Astrocyte of the hippocampus (primary cell): ENCODE measurements at places on chromosomes 2 and 18.

GRCh38 chr18:26545335-26546123, 2.8 kb downstream of the KCTD1 start:
- no peak for DNase-seq

DNA sequence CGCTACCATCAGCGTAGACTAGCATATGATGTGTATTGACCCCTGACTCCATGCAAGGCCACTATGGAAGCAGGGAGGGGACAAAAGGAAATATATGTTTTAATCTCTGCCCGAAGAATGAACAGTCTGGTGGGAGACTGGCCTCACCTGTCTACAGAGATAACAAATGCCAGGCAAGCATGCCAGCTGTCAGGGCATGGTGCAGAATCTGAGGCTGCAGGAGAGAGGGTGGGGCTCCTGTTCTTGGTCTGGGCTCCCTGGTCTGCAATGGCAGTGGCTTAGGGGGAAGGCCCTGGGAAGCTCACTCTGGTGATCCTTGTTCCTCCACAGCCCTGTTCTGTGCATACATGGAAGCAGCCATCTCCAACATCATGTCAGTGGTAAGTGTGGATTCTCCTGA, 27.5 kb downstream of the SLC14A2 start:
- no peak for DNase-seq

- no peak for DNase-seq
These were observed 208.2 kb downstream of the CCDC178 start for GRCh38 chr18:33232318-33232626.

GRCh38 chr18:79378536-79379250, 17.0 kb upstream of the NFATC1 start:
- DNase-seq, result peak; percentile 91

DNA sequence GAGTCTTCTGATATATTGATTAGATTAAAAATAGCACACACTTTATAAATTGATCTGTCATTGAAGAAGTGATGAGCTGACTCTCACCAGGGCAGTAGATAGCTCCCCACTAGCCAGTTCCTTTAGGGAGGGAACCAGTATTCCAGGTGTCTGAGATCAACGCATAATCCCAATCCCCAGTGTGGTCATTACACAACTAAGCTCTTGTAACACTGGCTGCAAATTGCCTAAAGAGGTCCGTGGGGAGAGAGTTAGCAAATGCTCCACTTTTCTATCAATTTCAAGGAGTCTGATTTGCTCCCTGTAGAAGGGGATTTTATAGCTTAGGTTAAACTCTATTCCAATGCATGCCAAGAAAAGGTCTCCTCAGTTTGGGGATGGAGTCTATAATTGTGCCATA, 7.7 kb downstream of the SLC14A1 start:
- DNase-seq, result no peak

DNA sequence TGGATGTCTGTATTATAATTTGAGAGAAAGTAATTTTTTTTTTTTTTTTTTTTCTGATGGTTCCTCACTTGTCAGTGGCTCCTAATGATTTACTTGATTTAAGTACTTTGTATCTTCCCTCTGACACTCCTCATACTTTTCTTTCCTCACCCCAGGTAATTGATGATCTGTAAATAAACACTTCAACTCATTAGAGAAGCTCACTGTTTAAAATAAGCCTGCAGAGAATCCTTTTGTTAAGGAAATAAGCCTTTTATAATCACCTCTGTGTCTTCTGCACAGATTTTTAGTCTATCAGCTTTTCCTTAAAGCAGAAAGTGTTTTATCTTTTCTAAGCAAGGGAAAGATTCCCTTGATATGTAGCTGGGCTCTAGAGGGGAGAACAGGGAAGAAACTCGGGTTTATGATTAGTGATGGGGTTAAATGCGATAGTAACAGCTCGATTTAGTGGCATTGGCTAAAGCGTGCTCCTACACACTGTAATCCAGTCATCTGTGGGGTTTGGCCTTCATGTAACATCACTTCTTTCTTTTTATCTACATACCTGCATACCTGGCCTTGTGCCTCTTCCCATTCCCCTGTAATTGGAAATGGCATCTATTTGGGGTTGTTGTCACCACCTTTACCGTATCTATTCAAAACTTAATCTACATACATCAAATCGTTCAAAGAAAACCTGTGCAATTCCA, 60.1 kb upstream of the LRRTM1 start:
- no peak for DNase-seq

DNA sequence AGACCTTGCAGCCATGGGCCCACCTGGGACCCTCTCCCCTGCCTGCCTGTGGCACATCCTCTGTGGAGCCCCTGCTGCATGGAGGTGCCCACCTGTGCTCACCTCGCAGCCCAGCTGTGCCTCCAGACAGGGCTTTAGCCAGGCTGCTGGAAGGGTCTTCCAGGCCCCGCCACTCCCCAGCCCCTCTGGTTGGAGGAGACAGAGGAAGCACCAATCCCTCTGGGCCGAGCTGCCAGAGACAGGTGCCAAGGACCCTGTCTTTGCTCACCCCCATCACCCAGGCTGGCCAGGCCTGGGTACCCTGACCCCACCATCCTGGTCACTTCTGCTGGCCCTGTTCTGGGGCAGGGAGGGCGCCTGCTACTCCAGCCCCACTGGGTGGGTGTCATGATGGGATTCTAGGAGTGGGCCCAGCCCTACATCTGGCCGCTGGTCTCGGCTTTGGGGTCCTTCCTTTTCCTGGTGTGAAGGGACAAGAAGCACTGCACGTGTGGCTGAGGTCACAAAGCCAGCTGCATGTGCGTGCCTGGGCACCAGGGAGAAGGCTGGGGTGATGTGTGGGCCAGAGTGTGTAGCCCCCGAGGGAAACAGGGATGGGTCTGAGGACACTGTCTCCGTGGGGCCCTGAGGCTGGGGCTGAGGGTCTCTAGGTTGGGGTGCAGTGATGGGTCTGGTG, 9.3 kb upstream of the NEU4 start:
- DNase-seq, result no peak

DNA sequence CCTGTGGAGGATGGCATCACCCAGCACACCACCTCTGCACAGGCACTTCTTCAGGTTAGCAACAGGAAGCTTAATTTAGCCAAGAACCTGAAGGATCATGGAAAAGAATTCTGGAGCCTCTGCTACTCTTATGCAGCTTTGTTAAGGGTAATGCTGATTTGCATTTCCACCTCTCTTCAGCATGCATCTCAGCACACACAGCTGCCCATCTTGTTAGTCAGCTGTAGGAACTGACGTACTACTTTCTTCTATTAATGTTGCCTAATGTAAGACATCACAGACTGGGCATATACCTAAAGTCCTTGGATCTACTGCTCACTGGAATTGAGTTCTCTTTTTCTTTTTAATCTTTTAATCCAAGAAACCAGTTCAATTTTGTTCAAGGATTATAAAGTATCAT, 181.0 kb downstream of the SPP2 start:
- peak; percentile 35 for DNase-seq

GRCh38 chr2:113084249-113085000, 16.7 kb downstream of the IL1F10 start:
- DNase-seq, result no peak

DNA sequence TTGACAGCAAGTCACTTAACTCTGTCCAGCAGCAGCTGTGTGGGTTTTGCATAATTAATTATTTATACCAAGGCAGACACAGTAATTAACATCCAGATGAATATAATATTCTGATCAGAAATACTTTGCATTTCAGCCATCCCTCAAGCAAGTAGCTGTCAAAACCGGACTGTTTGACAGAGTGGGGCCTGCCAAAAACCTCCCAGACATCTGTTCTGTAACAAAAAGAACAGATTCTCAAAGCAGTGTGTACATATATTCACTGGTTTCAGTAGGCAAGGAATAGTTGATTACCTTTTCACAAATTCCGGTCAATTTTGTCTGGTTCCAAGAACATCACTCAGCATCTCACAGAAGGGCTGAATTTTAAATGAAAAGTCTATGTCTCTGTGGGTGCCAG, 291.6 kb downstream of the CMPK2 start:
- no peak for DNase-seq

- no peak for DNase-seq
These were observed 54.7 kb upstream of the HK2 start for GRCh38 chr2:74779265-74779558.

DNA sequence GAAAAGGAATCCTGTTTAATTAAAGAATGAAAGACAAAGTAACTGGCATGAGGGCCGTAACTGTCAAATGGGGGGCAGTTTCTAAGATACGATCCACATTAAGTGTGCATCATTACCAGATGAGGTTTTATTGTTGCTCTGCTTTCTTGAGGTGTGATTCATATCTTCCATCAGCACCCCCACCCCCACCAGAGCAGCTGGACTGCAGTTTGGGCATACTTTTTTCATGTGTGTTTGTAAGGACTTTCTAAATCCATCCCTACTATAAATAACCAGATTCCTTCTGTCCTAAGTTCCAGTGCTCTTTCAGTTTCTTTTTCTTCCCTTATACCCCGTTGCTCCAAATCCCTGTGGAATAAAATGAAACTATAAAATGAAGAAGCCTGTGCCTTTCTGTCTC, 142.1 kb downstream of the CDCA7 start:
- DNase-seq, result peak; percentile 36

DNA sequence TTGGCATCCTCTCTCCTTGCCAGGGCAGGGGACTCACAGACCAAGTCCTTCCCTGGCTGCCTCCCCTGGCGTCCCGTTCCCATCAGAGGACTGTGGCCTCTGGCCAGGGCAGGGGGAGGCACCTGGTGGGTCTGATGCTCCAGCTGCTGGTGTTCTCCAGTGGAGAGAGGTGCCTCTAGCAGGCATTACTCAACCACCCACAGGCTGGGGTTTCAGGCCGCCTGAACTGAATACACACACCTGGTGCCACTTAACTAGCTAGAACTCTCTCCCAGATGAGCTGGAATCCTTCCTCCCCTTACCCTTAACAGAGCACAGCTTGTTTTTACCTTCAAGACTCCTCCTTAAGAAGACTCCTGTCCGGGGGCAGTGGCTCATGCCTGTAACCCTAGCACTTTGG, 37.7 kb upstream of the CNGA3 start:
- DNase-seq, result no peak

DNA sequence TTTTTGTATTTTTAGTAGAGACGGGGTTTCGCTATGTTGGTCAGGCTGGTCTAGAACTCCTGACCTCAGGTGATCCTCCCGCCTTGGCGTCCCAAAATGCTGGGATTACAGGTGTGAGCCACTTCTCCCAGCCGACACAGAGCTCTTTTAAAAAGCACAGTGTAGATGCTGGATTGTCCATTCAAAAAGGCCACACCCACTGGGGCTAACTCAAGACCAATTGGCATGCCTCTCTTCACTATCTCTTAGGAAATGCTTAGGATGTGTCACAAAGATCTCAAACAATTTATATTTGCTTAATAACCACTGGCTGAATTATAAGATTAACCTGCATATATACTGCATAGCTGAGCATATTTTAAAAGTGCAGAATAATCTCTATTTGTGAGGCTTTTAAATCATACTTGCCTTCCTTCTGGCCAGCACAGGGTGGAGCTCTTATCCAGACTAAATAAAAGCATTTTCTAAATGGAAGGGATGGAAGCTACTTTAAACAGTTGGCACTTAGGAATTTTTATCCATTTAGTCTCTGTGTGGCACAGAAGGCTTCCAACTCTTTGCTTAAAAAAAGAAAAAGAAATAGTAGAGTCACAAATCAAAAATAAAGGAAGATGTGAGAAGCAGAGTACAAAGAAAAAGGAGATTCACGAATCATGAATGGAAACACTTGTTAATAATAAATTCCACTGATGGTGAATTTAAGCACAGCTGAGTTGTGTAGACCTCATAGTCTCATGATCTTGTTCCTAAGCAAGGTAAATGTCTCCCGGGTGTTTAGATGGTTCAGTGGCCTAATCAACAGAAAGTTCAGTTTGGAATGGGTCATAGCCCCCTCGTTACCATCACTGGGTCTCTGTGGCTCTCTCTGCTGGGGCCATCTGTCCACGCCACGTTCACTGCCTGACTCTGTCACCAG, 22.4 kb downstream of the CRYGD start:
- DNase-seq, result peak; percentile 63

DNA sequence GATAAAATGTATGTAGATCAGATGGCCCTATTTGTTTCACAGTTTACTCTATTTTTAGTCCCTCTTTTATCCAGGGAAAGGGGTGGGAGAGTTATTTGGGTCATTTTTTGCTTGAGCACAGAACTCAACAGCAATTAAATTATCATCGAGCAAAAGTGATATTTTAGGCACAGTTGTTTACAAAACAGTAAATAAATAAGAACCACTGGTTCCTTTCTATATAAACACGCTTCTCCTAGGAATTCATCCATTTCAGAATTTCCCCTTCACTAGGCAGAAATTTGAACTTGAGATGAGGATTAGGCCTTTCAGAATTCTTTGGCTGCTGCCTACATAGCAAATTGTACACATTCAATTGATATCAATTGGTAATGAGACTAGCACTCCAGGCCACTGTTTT, 812.4 kb downstream of the CNTNAP5 start:
- no peak for DNase-seq

DNA sequence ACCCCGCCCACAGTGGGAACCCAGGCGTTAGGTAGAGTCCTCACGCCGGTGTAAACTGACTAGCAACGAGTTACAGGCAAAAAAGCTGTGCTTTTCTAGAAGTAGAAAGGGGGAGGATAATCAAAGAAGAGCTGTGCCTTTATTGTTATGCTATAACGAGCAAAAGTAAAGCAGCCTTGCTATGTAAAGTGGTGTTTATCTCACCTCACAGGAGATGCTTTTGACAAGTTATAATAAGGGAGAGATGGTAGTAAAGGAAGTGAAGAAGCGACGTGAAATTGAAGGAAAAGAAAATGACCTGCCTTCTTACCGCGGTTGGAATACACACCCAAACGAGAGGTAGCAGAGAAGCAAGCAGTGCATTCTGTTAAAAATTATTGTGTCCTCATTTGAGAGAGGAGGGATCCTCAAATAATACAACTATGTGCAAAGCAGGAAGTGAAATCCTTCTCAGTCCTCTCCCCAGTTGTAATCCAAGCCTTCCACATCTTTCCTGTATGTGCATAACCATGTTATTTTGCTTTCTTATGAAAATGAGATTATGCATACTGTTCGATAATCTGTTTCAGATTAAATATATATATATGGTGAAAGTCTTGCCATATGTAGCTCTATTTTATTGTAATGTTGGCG, 962 bp downstream of the TANK start:
- DNase-seq, result no peak

DNA sequence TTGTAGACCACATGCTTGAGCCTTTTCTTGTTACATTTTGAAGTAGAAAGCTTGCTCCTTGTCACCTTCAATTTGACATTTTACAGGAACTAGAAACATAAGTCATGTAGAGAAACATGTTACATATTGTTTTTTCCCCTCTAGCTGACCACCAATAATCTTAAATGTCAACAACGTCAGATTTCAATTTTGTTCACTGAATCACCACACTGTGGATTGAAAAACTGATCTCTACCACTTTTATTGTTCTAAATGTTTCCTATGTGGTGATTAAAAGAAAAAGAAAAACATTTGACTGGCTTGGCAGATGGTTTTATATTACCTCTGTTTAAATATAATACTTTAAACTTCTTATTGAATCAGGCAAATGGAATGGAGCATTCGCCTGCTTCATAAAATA, 87.7 kb downstream of the DSEL start:
- DNase-seq, result peak; percentile 33

DNA sequence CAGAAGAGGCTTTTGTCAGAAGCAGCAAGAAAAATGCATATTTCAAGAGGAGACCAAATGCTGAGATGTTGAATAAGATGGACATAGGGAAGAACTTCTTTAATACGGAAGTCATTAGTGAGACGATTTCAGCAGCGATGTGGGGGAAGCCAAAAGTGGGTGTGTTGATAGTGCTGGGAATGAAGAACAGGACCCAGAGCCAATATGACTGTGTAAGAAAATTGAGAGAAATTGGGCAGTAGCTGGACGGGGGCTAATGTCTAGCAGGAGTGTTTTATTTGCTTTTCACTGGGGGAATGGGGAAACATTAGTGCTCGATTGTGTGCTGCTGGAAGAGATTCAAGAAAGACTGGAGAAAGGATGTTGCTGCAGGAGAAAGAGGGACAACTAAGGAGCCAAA, 788.7 kb upstream of the KLHL29 start:
- no peak for DNase-seq
